ENCODE measurements at places on chromosomes 5 and 9.

- no peak for DNase-seq
These were observed 51.5 kb downstream of the GCNT1 start for GRCh38 chr9:76510446-76510845.

DNA sequence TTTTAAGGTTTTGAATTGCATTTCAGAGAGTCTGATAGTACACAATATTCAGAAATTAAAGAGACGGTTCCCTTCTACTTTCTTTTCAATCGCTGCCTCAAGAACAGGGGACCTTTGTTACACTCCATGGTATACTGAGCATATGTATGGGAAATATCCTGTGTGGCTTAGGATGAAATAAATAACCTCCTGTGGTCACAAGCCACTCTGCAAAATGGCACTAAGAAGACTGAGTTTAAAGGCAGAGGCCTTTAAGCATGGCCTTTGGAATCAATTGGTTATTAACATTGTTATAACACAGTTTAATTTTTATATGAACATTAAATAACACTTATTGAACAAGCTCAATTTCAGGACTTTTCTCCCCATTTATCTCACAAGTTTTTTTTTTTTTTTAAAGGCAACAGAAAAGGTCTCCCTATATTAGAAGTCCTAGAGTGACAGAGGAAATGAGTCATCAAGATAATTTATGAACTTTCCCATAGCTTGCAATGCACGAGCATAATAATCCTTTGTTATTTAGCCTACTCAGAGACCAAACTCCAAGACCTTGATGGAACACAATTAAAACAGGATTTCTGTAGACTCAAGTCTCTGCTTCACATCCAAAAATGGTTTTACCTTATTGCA is 341.9 kb downstream of the TMEM167A start:
- DNase-seq: no peak

DNA sequence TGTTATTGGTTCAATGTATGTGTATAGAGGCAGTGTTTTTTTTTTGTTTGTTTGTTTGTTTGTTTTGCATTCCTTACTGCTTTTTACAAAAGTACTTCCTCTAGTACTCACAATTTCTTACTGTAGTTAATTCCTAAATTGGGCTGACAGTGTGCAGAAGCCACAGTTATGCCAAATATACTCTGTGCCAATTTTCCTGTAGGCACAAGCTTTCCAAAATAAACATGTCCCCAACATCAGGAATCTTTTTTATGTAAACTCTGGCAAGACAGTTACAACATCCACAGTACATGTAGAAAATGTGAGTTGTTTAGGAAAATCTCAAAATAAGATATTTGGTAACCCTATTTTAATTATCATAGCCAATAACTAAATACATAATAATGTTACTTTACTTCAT is 161.6 kb upstream of the TSLP start:
- no peak for DNase-seq

- DNase-seq: no peak
These were observed 196.2 kb upstream of the CLINT1 start for GRCh38 chr5:158055111-158055501.

DNA sequence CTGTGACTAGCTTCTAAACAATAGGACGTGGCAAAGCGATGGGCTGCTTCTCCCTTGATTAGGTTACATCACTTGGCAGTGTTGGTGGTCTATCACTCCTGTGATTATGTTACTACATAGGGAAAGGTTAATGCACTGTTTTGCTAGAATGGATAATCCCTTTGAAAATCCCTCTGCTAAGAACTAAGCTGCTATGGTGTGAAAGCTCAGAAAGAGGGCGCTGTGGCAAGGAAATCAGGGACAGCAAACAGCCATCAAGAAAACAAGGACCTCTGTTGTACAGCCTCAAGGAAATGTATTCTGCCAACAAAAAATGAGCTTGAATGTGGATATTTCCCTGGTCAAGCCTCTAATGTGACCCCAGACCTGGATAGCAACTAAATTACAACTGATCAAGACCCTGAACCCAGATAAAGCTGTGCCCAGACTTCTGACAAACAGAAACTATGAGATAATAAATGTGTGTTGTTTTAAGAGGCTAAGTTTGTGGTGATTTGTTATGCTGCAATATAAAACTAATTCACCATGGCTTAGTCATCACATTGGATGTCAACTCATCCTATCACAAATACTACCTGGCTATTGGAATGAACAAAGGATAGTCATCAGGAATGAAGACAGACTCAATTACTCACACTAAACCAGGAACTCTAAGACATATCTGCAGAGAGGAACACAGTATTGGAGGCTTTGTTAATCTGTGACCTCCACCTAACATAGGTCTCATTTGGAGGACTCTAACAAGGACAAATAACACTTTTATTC is 1215.9 kb downstream of the EFNA5 start:
- DNase-seq: peak; percentile 2

DNA sequence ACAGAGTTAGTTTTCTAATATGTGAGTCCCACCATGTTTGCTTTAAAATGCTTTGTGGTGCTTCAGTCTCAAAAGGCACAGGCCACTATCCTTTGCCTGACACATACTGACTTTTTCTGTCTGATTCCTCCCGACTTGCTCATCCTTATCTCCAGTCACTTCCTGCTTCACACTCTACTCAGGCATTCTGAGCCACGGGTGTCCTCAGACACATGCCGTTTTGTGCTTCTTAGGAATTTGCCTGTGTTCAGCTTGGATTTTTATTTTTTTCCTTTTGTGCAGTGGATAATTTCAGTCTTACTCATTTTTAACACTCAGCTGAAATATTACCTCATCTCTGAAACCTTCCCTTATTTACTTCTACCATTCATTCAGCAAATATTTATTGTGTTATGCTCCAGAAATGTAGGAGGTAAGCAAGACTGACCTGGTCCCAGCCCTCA is 54.1 kb downstream of the MAN2A1 start:
- DNase-seq: no peak

GRCh38 chr5:112002376-112002775 is 245.4 kb upstream of the NREP start:
- no peak for DNase-seq

DNA sequence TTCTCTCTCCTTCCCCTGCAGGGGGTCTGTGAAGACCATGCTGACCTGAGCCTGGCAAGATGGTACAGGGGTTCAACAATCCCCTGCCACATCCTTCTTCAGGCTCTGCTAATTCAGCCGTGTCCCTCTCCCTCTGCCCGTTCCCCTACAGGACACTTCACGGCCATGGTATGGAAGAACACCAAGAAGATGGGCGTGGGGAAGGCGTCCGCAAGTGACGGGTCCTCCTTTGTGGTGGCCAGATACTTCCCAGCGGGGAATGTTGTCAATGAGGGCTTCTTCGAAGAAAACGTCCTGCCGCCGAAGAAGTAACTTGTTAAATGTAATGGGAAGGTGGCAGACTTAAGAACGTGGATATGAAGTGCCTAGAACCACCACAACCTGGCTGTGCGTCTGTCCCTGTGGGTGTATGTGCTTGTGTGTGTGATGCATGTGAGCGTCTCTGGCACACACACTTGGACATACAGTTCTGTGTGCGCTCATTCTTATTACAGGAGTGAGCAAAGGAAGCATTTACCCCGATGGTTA is 6.9 kb upstream of the CCIN start:
- DNase-seq: no peak

- no peak for DNase-seq
These were observed 1028.5 kb upstream of the CDH9 start for GRCh38 chr5:28066856-28067255.

DNA sequence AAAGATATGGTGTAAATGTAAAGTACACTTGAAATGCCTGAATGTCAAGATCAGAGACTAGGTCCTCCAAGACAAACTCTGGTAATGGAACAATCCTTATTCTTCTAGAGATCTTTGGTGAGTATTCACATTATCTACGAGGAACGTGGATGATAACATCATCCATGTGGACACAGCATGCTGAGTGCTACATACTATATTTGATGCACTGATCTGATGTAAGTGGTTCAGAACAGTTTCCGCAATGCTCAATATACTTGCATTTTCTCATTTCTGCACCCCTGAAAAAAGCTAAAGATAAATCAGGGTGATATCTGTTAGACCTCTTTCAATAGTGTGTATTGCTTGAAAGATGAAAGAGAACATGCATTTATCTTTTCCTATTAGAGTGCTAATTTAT is 226.8 kb downstream of the EFNA5 start:
- DNase-seq: no peak

DNA sequence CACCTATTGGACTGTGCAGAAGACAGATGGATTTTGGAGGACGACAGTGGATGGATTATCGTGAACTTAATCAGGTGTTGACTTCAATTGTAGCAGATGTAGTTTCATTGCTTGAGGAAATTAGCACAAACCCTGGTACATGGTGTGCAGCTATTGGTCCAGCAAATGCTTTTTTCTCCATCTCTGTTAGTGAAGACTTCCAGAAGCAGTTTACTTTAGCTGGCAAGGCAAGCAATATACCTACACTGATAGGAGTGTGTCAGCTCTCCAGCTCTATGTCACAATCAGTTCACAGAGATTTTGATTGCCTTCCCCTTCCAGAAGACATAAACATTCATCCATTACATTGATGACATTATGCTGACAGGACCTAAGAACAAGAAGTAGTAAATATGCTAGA is 35.7 kb upstream of the ROR2 start:
- DNase-seq: no peak

DNA sequence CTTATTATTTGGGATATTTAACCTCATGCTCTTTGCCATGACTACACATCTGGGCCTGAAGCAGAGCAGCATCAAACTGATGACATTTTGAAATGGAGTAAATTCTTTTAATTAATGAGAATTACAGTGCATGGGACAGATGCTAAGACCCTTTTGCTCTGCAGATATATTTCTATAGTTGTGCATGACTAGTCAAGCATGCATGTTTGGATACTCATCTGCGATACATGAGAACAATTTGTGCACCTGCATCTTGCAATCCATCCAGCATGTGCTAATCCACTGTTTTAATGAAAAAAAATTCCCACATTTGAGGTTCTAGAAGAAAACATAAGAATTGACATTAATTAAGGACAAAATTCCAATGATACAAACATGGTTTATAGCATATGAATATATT is 1047.6 kb upstream of the ACO1 start:
- DNase-seq: no peak

- DNase-seq: no peak
These were observed 11.8 kb upstream of the TMC1 start for GRCh38 chr9:72509635-72510034.

DNA sequence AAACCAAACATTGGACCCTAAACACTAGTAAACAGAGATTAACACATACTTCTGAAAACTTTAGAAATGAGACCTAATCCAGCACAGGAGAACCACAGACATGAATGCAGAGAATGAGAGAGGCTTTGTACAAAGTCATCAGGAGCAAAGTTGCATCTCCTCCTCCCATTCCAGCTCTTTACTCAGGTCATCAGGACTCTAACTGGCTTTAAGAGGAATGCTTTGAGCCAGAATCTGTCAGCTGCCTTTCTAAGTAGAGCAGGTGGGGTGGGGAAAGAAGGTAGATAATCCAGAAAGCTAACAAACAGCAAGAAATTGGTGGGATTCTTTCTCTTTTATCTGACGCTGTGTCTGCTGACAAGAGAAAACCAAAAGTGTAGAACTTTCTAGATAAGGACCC is 582.7 kb upstream of the DMAC1 start:
- DNase-seq: no peak

- DNase-seq: no peak
These were observed 494 bp upstream of the STK32A start for GRCh38 chr5:147234239-147234824.

GRCh38 chr9:108972186-108972585 is 38.0 kb downstream of the ABITRAM start:
- DNase-seq: no peak

DNA sequence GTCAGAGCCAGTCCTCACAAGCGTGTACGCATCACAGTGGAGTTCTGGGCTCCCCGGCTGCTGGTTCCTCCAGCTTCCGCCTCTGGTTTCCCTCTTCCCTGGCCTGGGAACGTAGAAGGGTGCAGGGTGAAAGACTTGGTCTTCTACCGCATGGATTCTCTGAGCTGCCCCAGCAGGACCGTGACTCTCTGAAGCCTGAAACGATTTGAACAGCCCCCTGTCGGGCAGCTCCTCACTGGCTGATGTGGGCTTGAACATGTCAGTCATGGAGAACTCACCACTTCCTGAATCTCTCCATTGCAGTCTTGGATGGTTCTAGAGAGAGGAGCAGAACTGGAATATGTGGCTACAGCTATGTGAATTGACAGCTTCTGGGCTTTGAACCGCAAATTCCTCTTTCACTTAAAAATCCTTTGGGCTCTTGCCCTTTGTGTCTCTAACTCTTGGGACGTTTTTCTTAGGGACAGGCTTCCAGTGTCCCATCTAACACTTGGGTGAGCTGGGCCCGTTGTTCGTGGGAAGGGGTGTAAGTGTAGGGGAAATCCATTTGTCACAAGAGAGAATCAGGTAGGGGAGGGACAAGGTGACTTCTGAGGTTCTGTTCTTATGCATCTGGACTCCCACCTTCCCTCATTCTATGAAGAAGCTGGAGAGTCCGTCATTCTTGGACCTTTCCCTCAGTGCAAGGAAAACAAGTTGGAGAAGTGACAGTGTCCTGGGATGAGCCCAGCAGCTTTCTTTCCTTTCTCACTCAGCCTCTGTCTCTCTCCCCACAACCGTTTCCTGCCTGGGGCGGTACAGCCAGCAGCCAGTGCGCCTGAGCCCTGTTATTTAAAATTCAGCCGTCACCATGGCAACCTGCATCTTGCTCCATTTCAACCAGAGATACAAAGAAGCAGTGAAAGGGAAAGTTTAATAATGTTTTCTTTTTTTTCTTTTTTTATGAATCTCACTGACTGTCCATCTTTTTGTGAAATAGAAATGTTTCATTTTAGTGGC is 84.7 kb downstream of the PTTG1 start:
- peak; percentile 23 for DNase-seq

- no peak for DNase-seq
These were observed 541.4 kb upstream of the SMC2 start for GRCh38 chr9:103552712-103553111.

GRCh38 chr5:120108586-120109248 is 355.4 kb upstream of the PRR16 start:
- no peak for DNase-seq

DNA sequence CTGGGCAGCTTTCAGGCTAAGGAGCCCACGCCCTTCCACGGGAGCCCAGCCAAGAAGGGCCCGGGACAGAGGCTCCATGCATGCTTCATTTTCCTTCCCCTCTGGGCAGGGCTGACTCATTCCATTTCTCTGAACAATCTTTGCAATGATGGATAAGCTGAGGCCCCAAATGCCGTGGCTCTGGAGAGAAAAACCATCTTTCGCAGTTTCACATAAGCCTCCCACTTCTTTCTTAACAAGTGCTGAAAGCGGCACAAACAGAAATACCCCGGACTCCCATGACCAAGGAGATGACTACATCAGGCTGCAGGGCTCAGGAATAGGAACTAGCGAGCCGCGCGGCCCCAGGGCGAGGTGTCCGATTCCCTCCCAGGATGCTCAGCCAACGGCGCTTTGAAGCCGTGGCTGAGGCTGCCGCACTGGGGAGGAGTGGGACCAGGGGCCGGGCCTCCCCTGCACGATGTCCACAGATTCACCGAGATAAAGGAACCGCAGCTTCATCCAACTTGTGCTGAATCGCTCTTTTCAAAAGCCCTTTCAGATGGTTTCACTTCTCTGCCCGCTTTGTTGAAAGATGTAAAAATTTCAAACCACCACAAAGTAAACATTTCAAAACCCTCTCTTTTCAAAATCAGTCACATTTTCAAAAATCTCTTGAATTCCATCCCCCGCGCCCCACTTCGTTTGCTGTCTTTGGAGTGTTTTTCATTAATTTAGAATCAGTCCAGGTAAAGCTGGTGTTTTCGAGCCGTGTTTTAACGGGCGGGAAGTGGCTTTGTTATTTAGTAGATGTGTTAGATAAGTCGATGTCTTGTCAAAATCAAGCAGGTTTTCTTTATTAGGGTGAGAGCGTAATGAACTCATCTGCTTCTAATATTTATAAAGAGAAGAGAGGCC is 96.5 kb upstream of the LMX1B start:
- DNase-seq: peak; percentile 80

GRCh38 chr9:137156567-137157375 is 13.1 kb downstream of the LRRC26 start:
- peak; percentile 88 for DNase-seq
